ENCODE measurements at places on chromosomes 11 and 22. TPM values are rescaled to one million over a fixed set of nuclear protein-coding genes. Genes with fewer than 3 reads are reported as not detected.
A peak's percentile ranks its signal among the peaks of the same experiment; 100 is the strongest.

DNA sequence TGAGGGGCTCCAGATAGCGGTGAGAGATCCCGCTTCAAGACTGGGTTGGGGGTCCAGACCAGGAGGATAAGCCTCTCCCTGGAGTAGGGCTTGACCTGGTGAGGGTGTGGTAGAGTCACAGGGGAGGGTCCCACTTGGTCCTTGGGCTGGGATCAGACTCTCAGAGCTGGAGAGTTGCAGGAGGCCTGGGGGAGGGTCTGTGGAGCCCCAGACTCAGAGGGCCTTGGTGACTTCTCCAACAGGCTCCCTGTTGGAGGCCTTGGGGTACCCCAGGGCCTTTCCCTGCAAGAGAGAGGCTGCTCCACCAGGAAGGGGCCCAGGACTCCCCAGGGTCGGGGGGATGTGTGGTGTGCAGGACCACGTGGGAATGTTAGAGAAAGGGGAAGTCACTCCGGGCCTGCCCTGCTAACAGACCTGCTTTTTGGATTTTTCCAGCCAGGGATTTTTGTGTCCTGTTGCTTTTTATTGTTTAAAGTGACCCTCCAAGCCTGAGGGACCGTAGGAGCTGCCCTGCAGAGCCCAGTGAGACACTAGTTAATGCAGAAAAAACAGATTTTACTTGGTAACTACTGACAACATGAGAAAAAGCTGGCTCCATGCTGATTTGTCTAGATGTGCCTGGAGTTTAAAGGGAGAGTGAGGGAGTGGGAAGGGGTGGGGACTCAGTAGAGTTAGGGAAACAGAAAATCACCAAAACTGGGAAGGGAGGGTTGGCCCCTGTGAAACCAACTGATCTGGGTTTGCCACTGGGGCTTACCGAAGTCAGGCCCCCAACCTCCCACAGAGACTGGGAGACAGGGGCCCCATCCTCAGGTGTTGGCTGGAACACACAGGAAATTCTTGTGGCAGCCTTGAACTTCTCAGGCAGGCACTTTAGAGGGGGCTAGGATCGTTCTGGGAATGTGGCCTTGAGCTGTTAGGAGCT is 801 bp upstream of the TXNRD2 start:
- H3K36me3 ChIP-seq: peaks cover 1% of the 10 kb centered on the region
- H3K27me3 ChIP-seq: no peaks in the 10 kb centered on the region
- peak overlapping the region; percentile 77 for H3K4me3 ChIP-seq
- peaks cover 2% of the 10 kb centered on the region for H3K4me1 ChIP-seq
- DNase-seq: peak; percentile 26

- H3K27me3 ChIP-seq: no peaks in the 10 kb centered on the region
- peak overlapping the region; percentile 19 for H3K4me3 ChIP-seq
- H3K36me3 ChIP-seq: no peaks in the 10 kb centered on the region
- no peak overlapping the region for H3K27ac ChIP-seq
- DNase-seq: peak; percentile 83
These were observed 80.8 kb downstream of the ZC3H12C start for GRCh38 chr11:110173811-110174644.

- H3K36me3 ChIP-seq: peaks cover 7% of the 10 kb centered on the region
- H3K4me3 ChIP-seq: no peak overlapping the region
- H3K27ac ChIP-seq: no peak overlapping the region
- no peaks in the 10 kb centered on the region for H3K4me1 ChIP-seq
These were observed 10.7 kb upstream of the SUSD2 start for GRCh38 chr22:24170632-24171031.

C11orf65 gene
- total RNA-seq: 0.66 TPM

Measured in H9 (cell line).